ENCODE measurements at places on chromosomes 12 and 14. TPM values are rescaled to one million over a fixed set of nuclear protein-coding genes. Genes with fewer than 3 reads are reported as not detected.

ZDHHC22 gene
- not detected for total RNA-seq

FGF6 gene
- not detected for total RNA-seq

DDN gene
- total RNA-seq: 0.70 TPM

BLTP3B gene
- total RNA-seq: 30.9 TPM

SLC7A7 gene
- 3.1 TPM for total RNA-seq

VRTN gene
- total RNA-seq: not detected

GDF3 gene
- not detected for total RNA-seq

DNA sequence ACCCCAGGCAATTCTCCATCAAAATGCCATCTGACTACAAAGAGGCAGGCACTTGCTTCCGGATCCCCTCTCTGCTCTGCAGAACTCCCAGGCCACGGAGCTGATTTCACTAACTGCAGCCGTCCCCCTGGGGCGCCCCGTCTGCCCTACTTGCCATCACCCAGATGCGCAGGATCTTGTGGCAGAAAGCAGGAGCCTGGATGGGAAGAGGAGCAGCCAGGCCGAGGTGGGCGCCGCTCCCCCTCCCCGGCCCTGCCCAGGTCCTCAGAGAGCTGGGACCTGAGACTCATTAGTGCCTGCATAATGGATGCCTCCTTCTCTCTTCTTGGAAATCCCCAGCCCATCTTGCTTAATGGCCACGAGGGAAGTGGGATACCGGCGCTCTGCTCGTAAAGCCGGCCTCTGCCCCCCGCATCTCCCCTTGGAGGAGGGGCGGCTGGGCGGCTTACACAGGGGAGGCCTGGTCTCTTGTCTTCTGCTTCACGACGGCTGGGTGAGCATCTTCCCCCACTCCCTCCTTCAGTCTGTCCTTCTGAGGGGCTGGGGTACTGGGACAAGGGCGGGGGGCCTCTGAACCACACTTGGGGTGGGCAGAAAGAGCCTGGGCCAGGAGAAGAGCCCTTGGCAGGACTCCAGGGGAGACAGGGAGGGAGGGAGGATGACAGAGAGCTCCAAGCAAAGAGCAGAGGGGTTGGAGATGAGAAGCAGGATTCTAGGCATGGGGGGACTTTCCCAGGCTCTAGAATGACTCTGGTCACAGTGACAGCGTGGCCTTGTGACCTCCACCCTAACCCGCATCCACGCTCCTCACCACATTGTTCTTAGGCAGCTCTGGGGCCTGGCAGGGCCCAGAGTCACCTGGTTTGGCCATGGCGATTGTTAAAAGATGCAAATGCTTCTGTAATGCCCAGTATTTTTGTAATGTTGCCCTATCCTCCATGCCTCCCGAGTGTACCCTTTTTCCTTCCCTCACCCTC, 19.4 kb upstream of the EML1 start:
- DNase-seq: no peak

GRCh38 chr12:45388545-45388944, 172.7 kb downstream of the ANO6 start:
- no peak for DNase-seq

GRCh38 chr12:110948041-110948440, 27.7 kb upstream of the MYL2 start:
- no peak for DNase-seq

- DNase-seq: no peak
Measured at GRCh38 chr12:15644700-15645099, 144.5 kb downstream of the EPS8 start.

DNA sequence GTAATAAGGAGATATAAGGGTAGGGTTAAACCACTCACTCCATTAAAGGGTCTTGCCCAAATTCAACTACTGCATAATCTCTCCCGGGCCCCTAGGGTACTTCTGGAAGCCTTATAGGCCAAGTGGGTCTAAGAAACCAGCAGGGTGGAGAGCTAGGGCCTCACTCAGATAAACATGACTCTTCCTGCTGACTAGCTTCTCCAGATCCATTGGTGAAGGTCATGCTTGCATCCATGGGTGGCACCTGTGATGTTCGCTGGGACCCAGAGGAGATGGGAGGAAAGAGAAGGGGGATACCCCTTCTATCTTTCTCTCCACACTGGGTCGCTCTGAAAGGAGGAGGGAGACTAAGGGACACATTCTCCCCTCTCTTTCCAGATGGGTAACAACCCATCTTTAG, 36.1 kb upstream of the HIGD1C start:
- no peak for DNase-seq

- DNase-seq: no peak
Measured at GRCh38 chr12:95390932-95391331, 83.0 kb upstream of the METAP2 start.

DNA sequence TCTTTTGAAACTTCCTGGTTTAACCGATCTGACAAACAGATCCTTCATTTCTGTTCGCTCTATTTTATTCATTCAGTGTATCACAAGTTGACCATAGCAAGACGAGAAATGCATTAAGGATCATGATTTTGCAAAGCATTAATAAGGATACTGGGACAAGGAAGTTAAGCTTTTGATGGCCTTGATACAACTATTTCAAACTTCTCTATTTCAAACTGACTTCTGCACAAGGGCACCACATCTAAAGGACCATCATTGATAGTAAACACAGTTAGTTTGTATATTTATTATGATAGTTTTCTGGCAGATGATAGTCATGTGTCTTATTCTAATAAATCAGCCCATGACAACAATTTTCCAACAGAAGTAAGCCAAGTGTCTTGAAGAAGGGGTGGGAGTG, 25.8 kb upstream of the PLXNC1 start:
- no peak for DNase-seq

GRCh38 chr14:45051180-45051579, 32.7 kb upstream of the PRPF39 start:
- DNase-seq: no peak

- no peak for DNase-seq
Measured at GRCh38 chr12:62588916-62589315, 122.3 kb downstream of the MON2 start.

DNA sequence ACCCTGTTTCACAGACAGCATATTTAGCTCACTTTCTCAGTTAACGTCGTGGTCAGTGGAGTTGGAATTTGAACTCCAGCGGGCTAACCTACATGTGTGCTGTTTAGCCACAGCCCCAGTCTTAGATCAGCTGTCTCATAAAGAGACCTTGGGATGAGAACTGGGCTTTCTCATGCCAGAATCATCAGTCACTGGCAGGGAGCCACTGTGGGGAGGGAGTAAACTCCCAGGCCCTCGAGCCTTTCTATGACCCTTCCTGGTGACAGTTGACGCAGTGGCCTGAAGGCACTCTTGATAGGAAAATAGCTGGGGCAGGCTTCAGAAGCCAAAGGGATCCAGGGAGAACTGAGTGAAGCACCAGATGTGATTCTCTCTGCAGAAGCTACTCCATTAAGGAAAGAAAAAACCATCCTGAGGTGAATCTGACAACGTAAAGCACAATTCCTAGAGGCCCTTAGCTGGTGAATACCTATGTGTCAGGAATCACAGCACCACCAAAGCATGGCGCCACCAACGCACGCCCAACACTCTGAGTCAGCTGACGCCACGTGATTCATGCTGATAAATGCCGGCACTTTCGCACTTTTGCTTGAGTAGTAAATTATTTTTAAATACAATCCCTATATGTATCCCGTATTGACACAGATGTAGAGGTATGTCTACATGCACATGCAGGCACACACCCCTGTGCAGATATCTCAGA, 279.6 kb upstream of the TMEM132C start:
- no peak for DNase-seq

- no peak for DNase-seq
Measured at GRCh38 chr12:18752947-18753346, 15.0 kb downstream of the CAPZA3 start.

All from T-helper 17 cell (primary cell).